ENCODE measurements at places on chromosomes 7 and 10.

DNA sequence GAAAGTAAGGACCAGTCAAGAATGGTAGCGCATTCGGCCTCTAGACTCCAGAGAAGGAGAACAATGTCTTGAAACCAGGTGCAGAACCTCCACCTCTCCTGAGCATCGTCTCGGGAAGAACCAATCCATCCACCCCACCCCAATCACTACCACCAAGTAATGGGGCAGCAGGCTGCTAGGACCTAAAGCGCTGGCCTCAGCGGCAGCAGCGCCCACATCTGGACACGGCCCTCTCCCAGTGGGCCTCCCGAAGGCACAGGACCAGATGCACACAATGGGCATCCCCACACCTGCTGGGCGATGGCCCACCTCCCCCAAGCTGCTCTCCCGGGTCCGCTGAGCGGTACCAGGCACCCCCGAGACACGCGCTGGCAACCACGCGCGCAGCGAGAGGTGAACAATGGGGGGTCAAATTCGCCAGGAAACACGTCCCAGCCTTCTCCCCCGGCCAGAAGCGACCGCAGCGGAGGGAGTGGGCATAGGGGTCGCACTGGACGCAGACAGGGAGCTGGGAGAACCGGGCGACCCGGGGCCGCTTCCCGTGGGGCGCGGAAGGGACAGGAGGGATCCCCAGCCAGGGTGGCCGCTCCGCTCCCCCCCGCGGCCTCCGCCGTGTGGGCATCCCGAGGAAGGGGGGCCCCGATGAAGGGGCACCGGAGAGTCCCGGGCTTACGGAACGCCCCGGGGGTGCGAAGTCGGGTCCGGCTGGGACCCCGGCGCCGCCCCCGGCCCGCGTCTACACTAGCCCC is 506 bp downstream of the CTTNBP2 start:
- DNase-seq, result no peak

DNA sequence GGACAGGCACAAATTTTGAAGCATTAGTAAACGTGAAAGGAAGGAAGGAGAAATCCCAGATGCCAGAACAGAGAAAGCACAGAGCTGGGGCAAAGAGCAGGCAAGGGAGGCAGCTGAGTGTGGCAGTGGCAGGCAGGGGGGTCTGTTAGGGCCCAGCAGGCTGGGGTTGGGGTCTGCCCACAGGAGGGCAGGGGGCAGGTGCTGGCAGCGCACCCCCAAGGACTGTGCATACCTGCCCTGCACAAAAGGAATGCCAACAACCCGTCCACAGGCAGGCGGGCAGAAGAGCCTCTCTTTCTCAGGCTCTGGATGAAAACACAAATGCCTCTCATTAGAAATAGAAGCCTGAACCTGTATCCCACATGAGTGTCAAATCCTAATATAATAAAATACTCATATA is 552.3 kb downstream of the PTPRN2 start:
- no peak for DNase-seq

GRCh38 chr7:57388761-57389160 is 61.2 kb upstream of the ZNF716 start:
- DNase-seq, result no peak

- no peak for DNase-seq
Observed at GRCh38 chr10:33327751-33328150, 6.7 kb downstream of the NRP1 start.

- DNase-seq, result no peak
Observed at GRCh38 chr7:33590916-33591315, 314.4 kb upstream of the BMPER start.

- no peak for DNase-seq
Observed at GRCh38 chr7:157271315-157271990, 65.4 kb upstream of the DNAJB6 start.

DNA sequence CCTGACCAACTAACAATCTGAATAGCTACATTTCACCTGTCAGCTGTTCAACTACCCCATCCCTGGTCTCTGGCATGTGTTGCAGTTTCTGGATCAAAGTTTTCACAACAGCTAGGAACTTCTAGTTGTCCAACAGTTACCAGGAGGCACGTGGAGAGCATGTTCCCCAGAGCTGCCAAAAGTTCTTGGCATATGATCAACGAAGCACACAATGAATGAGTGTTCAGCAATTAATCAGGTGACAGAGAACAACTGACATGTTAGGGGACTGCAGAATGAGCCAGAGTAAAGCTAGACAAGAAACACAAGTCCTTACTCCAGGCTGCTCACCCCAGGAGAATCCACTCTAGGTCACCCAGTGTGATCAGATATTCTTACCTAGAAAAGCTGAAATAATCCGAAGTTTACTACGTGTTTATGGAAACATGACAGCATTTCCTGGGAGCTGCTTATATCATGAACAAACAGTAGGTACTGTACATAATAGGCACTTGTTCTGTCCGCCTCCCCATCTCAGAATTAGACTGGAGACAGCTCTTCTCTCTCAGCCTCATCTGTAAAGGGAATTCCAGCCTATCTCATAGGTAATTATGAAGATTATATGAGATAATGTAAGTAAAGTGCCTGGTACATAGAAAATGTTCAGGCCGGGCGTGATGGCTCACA is 50.6 kb downstream of the ZNF438 start:
- DNase-seq, result no peak

GRCh38 chr7:51521054-51521453 is 204.4 kb upstream of the COBL start:
- DNase-seq, result no peak

DNA sequence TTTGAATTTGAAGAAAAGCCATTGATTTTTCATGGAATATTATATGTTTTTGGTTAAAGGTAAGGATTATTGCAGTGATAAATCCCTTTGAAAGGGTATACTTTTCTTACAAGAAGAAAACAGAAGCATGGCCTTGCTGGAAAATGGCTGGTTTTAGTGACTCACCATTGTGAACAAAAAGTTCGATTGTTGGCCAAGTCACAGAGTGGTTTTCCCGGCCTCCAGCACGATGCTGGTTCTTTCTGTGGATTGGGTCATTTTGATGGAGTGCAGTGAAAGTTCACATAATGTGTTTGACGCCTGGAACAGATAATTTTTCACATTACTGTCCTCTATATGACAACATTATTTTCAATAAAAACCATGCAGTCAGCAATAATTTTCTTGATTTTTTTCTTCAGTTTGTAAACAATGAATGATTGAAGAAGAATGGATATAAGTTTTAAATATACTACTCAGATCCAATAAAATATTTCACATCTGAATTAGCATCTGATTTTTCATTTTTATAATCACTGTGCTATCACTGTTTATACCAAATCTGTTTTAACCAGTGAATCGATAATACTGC is 60.9 kb downstream of the RBM20 start:
- no peak for DNase-seq

- DNase-seq, result no peak
Observed at GRCh38 chr10:86263209-86263608, 103.4 kb downstream of the GRID1 start.

DNA sequence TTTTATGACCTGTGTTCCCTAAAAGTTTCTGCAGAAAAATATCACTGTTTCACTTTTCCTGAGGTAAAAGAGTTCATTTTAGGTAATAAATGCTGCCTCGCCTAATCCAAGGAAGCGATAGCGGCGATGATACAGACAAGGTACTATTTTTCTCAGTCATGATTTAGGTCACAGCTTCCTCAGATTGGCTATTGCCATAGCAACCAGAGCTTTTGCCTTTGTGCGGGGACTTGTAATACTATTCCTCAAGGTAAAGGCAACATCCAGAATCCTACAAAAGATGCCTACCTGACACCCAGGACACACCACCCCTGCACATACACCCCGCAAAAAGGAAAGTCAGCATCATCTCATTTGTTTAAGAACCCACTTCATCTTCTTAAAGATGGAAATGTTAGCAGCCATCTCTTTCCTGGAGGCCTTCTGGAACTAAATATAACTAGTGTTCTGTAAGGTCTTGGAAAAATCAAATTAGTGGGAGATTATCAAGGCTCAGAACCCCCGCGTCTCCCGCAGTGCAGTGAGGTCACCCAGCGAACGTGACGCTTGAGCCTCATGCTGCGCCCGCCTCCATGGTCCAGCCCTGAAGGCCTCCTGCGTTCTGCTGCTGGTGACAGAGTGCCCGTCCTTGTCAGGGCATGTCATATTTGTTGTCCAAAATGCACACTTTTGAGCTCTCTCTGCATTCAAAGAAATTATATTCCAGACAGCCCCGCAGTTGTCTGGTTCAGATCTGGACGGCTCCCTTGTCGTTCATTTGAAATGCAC is 402.0 kb upstream of the RNF32 start:
- DNase-seq, result no peak

GRCh38 chr10:93897070-93897780 is 3.4 kb downstream of the SLC35G1 start:
- DNase-seq, result no peak

DNA sequence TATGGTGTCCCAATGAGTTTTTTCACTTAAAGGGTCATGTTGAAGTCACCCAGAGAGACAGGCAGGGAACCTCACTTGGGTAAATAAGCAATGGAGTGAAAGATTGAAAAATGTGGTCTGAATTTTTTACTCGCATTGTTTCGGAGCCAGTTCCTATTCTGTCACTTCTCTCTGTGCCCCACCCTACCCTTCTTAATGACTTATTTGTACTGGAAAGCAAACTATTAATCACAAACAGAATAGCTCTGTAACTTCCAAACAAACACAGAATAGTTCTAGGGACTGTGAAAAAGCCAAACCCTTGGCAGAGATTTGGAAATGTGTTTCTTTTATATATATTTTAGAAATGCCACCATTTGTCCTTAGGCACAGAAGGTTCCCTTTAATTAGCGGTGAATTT is 76.0 kb downstream of the LRMDA start:
- DNase-seq, result no peak

DNA sequence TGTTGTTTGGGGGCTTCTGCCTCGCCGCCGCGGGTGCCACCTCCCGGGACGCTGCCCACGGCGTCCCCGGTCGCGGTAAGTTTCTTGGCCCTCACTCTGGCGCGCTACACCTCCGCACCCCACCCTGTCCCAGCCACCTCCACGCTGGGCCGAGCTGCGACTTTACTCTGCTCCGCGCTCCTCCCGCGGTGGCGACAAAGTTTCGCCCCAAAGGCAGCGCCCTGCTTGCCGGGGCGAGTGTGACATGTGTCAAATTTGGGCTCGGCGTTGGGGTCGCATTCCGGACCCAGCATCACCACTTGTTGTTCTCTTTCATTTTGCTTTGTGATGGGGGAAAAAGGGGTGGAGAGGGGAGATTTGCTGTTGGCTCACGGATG is 167.7 kb upstream of the PPP1R3A start:
- no peak for DNase-seq

DNA sequence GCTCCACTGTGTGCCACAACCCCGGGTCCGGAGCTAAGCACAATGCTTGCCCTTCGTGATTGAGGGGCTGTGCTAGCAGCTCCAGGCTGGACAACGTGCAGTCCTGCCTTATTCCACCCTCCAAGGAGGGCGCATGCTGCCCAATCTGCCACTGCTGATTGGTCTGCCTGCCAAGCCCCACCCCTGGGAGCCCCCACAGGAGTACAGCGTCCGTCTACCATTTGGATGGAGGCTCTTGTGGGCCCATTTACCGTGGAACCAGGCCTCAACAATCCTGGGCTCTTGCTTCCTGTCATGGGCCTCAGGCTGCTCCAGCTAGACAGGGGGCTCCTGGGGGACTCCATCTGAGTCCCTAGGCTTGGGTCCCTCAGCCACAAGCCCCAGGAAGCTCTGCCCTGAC is 173.3 kb downstream of the SLIT1 start:
- DNase-seq, result no peak

DNA sequence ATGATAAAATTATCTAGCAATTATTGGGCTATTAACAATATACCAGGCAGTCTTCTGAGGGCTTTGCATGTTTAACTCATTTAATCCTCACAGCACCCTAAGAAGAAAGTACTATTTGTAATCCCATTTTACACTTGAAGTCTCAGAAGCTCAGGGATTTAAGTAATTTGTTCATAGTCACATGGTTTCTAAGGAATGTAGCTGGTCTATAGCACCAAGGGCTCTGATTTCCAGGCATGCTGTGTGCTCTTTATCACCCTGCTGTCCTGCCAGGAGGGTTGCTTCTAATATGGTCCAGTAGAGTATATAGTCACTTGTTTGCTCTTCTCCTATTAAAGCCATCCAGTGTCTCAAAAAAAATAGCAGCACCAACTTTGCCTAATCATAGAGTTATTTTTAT is 417.2 kb downstream of the PLXDC2 start:
- DNase-seq, result no peak

DNA sequence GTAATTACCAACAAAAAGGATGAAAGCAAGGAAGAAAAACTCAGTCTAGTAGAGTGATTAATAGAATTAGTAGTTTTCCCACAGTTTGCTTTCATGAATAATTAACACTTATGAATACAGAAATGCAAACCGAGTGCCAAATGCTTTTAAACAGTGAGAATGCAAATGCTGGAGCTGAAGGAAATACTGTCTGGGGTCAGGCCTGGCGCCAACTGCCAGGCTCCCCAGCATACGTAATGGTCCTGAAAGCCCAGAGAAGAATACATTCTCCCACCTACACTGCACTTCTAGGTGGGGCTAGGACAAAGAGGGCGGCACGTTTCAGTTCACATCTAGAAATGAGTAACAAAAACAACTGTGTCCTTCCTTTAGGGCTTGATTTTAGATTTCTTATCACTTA is 30.0 kb downstream of the GLUD1 start:
- no peak for DNase-seq

Measured in stimulated activated CD8-positive, alpha-beta memory T cell treated with anti-CD3 and anti-CD28 coated beads, Interleukin-2, amount 100 ng/mL, for 48 hours (primary cell).